SW480 (cell line): ENCODE measurements at places on chromosomes 1 and 21.

DNA sequence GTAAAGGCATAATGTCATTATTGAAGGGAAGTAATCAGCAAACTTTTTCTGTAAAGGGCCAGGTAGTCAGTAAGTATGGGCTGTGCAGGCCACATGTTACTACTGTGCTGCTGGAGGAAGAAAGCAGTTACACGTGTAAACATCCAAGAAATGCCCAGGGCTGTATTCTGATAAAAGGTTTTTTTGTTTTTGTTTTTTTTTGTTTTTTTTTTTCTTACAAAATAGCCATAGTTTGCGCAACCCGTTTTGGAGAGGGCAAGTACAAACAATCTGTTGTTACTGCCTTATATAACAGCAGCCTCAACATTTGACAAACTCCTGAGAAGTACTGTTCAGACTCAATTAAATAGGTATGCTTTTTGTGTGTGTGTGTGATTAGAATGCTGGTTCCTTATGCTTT, 26.7 kb upstream of the MTMR11 start:
- no peak for DNase-seq

DNA sequence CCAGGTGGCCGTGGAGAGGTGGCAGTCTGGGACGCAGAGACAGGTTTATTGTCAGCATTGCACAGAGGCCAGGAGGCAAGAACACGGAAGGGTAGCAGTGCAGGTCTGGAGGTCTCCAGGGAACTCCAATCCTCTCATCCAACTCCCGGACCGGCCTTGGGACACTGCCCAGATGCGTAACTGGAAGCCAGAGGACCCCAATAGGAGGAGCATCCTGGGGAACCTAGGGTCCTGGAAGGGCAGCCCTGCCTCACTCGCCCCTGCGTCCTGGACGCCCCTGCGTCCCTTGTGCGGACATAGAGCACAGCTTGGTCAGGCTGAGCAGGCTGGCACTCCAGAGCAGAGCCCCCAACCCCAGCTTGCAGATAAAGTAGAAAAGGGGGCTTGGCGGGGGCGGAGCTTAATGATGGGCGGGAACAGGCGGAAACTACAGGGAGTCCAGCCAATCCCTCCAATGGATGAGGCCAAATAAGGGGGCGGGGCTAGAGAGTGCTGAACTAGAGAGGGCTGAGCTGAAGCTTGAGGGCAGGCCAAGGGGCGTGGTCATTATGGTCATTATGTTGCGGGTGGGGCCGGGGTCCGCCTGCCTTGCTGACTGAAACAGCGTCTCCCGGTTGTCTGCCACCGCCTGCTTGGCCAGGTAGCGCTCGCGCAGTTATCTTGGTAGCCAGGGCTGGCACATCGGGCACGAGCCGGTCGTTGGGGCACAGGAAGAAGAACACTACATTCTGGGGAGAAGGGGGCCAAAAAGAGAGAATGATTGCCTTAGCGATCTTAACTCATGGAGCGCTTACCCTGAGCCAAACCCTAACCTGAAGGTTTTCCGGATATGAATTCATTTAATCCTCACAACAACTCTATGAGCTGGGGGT, 3.7 kb upstream of the ARHGEF19 start:
- DNase-seq, result peak; percentile 43

DNA sequence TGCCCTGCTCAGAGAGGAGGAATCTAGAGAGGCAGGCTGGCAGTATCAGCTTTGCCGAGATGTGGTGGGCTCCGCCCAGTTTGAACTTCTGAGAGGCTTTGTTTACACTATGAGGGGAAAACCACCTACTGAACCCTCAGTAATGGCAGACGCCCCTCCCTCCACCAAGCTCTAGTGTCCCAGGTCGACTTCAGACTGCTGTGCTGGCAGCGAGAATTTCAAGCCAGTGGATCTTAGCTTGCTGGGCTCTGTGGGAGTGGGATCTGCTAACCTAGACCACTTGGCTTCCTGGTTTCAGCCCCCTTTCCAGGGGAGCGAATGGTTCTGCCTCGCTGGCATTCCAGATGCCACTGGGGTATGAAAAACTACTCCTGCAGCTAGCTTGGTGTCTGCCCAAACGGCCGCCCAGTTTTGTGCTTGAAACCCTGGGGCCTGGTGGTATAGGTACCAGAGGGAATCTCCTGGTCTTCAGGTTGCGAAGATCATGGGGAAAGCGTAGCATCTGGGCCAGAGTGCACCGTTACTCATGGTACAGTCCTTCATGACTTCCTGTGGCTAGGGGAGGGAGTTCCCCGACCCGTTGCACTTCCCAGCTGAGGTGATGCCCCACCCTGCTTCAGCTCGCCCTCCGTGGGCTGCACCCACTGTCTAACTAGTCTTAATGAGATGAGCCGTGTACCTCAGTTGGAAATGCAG, 43.6 kb downstream of the C21orf91 start:
- no peak for DNase-seq

GRCh38 chr1:2378441-2378851, 12.9 kb downstream of the MORN1 start:
- no peak for DNase-seq

- no peak for DNase-seq
Observed at GRCh38 chr1:14987829-14988603, 165.5 kb upstream of the TMEM51 start.

GRCh38 chr1:93219443-93219842, 38.9 kb downstream of the CCDC18 start:
- no peak for DNase-seq

- DNase-seq, result no peak
Observed at GRCh38 chr1:210440081-210440480, 111.4 kb downstream of the HHAT start.

GRCh38 chr1:31799196-31799894, 16.5 kb downstream of the SPOCD1 start:
- DNase-seq, result no peak

- no peak for DNase-seq
Observed at GRCh38 chr21:39198800-39199199, 15.5 kb upstream of the PSMG1 start.

- no peak for DNase-seq
Observed at GRCh38 chr21:16908077-16908476, 604.8 kb upstream of the CXADR start.

- DNase-seq, result peak; percentile 3
Observed at GRCh38 chr1:215631489-215631888, 64.4 kb downstream of the KCTD3 start.

GRCh38 chr1:247857985-247858619, 1.1 kb downstream of the TRIM58 start:
- DNase-seq, result peak; percentile 2

DNA sequence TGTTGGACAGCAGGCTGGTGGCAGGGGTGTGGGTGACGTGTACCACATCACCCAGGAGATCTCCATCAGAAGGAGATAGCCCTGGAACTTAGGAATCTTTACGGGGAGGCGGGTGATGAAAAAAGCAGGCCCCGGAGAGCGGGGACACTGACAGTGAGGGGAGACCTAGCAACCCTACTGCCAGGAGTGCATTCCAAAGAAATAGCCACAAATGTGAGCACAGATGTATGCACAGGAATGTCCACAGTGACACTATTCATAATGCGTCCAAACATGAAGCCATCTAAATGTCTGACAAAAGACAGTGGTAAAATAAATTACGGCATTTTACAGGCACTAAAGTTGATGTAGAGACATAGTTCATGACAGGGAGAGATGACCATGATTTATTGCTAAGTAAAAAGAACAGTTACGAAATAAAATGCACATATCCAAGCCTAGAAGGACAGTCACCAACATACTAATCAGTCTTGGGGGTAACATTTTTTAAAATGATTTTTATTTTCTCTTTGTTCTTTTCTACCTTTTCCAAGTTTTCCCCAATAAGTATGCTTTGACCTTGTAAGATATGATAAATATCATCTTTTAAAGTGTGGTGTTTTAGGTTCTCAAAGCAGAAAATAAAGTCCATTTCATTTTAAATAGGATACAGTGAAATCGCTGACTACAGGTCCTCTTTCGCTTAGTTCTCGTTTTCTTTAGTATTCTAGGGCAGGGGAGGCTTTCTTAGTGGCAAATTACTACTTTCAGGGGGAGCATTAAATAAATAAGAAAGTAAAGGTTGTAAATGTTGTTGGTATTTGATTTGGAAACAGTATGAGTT, 21.3 kb downstream of the CD247 start:
- DNase-seq, result no peak

DNA sequence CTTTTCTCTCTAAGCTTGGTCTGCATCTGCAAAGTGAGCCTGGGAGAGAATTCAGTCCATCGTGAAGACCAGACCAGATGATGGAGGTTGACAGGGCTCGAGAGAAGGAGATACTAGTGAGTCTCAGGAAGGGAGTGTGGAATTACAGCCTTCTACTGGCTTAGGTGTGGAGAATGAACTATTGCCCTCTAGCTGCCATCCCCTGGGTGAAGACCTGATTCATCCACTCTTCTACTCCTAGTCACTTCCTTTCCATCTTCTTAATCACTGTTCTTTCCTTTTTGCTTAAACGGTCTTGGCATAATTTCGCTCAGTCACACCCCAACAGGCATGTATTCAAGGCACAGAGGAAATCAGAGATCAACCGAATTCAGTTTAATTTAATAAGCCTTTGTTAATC, 34.0 kb upstream of the HSD17B7 start:
- DNase-seq, result no peak

- DNase-seq, result no peak
Observed at GRCh38 chr1:220124542-220124941, 30.6 kb downstream of the IARS2 start.

DNA sequence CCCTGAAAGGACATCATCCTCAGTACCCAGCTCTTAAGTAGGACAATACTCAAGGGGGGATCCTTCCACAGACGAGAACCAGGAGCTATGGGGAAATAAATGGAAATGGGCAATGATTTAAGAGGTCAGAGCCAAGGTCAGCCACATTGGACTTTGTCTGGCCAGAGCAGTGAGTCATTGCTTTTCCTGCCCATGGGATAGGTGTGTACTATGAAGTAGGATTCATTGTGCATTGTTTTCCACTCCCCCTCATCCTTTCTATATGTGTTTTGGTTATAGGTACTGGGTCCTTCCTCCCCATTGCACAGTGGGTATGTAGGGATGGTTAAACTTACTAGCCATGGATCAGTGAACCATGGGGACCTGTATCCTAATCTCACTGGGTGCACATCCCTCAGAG, 328.9 kb upstream of the USP25 start:
- DNase-seq, result no peak

GRCh38 chr1:119688810-119689209, 22.9 kb upstream of the PHGDH start:
- no peak for DNase-seq
